ENCODE measurements at places on chromosomes 2 and 18.

DNA sequence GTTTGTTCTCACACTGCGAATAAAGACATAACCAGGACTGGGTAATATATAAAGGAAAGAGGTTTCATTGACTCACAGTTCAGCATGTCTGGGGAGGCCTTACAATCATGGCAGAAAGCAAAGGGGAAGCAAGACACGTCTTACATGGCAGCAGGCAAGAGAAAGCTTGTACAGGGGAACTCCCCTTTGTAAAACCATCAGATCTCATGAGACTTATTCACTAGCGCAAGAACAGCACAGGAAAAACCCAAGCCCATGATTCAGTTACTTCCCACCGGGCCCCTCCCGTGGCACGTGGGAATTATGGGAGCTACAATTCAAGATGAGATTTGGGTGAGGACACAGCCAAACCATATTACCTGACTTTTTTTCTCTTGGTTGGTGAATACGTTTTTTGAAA, 51.3 kb downstream of the TMEM247 start:
- no peak for DNase-seq

- no peak for DNase-seq
These were observed 19.3 kb downstream of the MSGN1 start for GRCh38 chr2:17835516-17835915.

DNA sequence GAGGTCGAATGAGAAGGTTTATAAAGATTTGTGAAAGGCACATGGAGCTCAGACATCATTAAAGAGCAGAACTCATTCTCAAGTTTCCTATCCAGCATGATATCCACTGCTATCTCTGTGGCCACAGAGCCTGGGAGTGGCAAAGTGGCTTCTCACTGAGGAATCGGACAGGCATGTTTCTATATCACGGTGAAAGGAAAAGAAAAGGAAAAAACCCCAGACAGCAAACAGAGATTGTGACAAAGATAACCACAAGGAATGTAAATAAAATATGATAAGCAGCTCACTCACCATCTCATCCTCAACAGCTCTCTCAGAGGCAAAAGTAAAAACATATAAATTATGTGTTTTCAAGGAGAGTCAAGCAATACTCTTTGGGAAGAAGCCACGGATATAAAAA, 2.5 kb downstream of the PID1 start:
- peak; percentile 20 for DNase-seq

- DNase-seq, result peak; percentile 40
These were observed 958.9 kb downstream of the DCDC2C start for GRCh38 chr2:4662161-4662779.

DNA sequence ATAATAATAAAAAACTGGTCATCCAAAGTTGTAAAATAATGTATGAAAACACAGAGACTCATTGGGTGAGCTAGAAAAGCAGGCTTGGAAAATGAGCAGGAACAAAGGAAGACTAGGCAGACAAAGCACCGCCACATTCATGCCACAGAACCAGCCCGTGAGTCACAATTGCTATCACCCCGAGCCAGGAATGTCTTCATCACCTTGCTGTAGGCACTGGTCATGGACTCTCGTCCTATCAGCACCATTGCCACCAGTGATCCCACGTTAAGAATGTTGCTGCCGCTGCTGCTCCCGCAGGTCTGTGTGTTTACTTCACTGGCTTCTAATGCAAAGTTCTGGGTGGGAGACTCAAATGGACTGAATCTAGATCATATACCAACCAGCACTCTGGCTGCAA, 417.9 kb downstream of the PID1 start:
- DNase-seq, result no peak

DNA sequence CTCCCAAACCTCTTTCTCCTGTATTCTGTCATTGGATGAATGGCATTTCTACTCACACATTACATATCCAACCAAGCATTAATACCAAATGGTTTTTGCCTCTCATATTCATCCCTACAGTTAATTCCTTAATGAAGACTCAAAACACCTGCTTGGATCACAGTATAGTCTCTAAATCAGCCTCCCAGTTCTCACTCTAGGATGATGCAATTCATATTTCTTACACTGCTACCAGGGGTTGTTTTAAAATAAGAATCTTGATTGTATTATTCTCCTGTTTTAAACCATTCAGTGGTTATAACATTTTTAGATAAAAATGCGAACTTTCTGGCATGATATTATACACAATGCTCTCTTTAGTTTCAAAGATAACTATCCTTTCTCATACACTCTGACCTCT, 281.4 kb upstream of the ZEB2 start:
- no peak for DNase-seq

DNA sequence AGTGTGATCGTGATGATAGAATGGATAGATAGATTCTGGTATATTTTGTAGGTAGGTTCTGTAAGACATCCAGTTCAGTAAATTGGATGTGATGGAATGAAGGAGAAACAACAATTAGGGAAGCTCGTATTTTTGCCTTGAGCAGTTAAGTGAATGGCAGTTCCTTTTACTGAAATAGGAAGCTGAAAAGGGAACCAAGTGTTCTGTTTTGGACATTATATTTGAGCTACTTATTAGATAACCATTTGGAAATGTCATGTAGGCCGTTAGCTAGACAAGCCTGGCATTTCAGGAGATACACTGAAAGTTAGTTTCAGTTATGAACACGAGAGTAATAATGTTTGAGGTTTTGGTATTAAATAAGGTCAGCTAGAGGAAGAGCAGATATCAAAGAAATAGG, 41.5 kb downstream of the MARCHF7 start:
- DNase-seq, result no peak

GRCh38 chr18:45467293-45467692, 148.0 kb upstream of the SLC14A2 start:
- no peak for DNase-seq

DNA sequence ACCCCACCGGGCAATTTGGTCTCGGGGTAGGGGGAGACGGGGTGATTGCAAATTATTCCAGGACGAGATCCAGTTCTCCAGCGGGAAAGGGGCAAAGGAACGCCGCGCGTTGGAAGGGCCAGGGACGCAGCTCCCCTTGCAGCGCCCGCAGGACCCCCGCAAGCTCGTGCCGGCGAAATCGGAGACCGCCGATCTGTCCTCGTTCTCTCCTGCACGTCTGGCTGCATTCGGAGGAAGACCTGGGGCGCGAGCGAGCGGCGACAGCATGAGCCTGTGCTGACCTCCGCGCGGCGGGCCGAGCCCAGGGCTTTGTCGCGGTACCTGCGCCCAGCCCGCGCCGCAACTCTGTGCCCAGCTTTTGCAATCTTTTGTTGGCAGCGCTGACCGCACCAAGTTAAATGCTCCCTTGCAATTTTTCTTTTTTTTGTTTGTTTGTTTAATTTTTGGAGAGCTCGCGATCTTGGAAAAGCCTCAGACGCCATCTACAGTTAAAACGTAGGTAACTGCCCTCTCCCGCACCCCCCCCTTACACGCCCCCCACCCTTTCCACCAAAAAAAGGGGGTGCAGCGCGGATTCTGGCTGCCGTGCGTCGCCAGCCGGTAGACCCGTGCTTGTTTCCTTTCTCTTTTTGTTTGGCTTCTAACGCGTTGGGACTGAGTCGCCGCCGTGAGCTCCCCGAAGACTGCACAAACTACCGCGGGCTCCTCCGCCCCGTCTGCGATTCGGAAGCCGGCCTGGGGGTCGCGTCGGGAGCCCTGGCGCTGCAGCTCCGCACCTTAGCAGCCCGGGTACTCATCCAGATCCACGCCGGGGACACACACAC, 667 bp downstream of the TRIB2 start:
- DNase-seq, result no peak

DNA sequence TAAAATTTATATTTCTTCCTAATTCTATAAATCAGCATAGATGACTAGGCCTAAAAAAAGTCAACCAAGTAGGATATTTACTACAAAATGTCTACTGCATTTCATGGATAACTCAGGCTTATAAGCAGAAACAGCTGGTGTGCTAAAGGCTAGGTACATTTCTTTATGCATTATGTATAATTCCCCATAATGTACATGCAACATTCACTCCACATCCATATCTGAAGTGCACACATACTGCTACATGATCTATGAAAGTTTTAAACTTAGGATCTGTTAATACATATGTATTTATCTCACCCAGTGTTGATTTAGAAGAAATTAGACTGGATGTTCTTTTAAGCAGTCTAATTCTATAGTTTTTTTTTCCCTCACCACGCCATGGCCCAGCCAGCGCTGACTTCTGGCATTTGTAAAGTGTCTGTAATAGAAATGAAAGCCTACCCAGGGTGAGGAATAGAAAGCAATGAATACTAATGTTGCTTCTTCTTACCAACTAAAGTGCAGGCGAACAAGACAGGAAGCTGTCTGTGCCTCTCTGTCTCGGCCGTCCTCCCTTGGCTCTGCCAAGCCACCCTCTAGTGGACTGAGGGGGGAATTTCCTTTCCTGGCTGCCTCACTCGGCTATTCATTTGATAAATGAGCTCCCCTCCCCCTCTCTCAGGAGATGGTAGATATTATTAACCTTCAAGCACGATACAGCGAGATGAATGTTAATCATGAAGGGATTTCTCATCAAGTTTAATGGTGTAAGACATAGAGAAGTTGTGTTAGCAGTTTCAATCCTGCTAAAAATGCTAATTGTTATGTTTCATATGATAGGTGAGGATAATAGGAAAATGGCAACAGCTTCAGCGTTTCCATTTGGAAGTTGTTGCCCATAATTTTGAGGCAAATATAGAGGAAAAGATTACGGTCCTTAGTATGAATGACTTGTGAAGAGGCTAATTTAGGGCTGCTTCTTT, 384.5 kb downstream of the MTX2 start:
- no peak for DNase-seq

GRCh38 chr2:2564300-2565078, 233.4 kb upstream of the MYT1L start:
- DNase-seq, result no peak

- DNase-seq, result no peak
These were observed 18.7 kb downstream of the POMC start for GRCh38 chr2:25149646-25150045.

DNA sequence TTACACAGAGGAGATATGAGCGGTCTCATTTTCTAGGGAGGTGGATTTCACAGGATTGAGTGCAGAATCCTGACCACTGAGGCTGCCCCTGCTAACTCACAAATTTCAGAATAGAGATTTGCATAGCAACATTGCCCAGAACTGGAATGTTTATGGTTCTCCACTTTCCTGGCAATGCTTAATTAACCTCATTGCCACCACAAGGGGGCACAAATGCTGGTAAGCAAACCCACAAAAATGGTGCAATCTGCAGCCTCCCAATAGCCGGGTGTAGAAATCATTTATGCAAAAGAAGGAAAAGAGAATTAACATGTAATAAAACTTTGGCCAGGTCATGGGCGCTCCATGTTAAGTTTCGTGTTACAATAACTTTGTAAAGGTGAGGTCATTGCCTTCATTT, 112.4 kb downstream of the CYRIA start:
- no peak for DNase-seq

All from non-pigmented ciliary epithelial cell (primary cell).